Stimulated activated effector memory CD8-positive, alpha-beta T cell treated with anti-CD3 and anti-CD28 coated beads, Interleukin-12 subunit alpha, Interleukin-12 subunit beta, amount 100 ng/mL, for 72 hours (primary cell): ENCODE measurements at places on chromosomes 3 and 15.

DNA sequence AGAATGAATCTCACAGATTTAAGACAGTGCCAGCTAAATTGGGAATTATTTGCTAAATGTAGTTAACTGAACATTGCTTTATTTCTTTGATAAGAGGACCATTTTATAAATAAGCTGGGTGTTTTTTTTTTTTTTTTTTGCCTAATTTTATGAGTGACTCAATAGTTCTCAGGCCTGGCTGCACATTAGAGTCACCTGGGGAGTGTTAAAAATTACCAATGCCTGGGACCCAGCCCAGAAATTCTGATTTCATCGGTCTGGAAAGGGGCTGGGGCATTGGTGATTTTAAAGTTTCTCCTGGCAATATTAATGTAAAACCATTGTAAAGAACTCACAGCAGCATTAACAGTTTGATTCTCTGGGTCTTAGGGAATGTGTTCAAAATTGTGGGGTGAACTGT lies 51.2 kb upstream of the PHLDB2 start:
- no peak for DNase-seq

GRCh38 chr3:16912400-16913263 lies 27.9 kb downstream of the PLCL2 start:
- no peak for DNase-seq

DNA sequence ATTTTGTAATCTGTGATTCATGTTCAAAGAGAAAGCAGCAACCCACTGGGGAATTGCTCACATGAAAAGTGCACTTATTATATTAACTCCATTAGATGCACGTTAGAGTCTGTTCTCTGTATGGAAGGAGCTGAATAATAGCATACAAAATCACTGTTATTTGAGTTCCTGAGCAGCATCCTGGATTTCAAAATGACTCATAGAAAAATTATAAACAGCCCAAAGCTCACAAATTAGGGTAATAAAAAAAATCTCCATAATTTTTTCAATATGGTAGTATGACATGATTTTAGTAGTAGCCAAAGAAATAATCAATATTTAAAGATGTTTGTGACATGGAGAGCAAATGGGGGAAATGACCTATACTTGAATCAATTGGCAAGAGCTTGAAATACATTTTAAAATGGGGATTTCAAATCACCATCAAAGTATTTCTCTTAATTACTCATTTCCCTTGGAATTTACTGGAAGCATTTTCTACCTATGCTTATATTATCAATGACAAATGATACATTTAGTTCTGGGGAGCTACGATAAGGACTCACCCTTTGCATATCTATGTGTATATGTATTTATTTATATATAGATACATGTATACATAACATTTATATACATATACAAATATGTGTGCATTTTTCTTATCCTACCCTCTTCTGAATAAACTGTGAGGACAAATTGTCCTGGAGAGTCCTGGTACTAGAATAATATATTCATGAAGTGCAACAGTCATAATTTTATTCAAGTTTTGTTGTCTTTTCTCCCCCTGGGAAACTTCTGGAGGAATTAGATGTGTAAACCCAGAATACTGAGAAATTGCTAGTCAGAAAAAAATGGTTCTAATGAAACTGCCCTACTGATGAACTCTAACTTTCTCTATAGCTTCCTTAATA lies 116.3 kb downstream of the RPL22L1 start:
- no peak for DNase-seq

- DNase-seq, result no peak
Measured at GRCh38 chr3:146865175-146865755, 260.1 kb upstream of the PLSCR5 start.
